ENCODE measurements at places on chromosomes 7 and 10.

DNA sequence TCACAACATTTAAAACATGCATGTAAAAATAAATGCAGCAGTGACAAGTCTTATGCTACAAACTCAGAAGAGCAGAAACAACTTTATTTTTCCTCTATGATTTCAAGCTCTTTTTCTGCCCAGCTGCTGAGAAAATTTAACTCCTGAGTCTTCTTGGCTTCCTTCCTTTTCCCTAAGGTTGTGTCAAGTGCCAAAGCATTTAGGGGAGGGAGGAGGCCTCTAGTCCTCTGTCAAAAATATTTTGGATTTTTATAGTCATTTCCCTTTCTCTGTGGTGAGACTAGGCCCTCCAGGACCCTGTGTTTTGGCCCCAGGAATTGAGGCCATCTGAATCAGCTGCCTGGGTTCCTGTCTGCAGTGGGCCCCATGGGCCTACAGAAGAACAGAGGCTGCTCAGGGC lies 11.0 kb upstream of the PILRB start:
- DNase-seq, result no peak

- no peak for DNase-seq
These were observed 151.3 kb downstream of the HGF start for GRCh38 chr7:81618396-81619014.

GRCh38 chr10:128463991-128464760 lies 338.0 kb upstream of the MKI67 start:
- no peak for DNase-seq

DNA sequence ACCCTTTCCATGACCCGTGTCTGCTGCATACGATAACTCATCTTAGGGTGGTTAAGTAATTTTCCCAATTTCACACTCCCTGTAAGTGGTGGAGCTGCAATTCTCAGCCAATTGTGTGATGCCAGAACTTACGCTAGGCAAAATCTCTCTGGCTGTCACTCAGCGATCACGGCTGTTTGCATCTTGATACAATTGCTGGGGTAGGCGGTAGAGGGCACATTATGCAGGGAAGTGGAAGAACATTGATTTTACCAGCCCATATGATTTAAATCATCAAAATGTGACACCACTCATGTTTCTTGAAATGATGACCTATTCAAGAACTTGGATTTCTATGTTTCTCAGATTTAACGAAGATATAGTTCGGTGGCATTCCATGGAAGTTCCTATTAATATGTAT lies 108.7 kb upstream of the ADARB2 start:
- no peak for DNase-seq

- no peak for DNase-seq
These were observed 77.6 kb downstream of the NRBF2 start for GRCh38 chr10:63210611-63211196.

DNA sequence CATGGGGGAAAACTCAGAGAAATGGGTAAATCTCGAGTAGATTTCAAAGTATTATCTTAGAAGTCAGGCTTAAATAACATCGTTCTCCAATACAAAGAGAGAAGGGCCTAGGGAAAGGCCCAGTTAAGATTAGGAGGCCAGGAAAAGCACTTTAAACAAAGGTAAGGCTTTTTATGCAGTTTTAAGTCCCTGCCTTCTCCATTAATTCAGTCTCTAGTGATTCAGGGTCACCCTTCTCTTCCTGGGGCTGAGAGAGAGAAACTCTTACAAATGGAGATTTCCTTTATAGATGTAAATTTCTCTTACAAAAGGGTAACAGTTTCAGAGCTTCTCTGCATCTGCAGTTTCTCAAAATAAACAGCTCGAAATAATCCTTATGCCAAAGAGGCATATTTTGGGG lies 179.3 kb downstream of the HECW1 start:
- no peak for DNase-seq

DNA sequence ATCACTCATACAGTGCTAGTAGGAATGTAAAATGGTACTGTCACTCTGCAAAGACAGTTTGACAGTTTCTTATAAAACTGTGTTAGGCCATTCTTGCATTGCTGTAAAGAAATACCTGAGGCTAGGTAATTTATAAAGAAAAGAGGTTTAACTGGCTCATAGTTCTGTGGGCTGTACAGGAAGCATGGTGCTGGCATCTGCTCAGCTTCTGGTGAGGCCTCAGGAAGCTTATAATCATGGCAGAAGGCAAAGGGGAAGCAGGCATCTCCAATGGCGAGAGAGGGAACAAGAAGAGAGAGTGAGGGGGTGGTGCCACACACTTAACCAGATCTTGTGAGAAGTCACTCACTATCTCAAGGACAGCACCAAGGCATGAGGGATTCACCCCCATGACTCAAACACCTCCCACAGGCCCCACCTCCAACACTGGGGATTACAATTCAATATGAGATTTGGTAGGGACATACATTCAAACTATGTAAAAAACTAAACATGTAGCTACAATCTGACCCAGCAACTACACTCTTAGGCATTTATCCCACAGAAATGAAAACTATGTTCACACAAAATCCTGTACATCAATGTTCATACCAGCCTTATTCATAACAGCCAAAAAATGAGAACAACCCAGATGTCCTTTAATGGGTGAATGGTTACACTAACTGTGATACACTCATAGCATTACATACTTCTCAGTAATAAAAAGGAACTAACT lies 5.0 kb downstream of the ALDH18A1 start:
- no peak for DNase-seq

DNA sequence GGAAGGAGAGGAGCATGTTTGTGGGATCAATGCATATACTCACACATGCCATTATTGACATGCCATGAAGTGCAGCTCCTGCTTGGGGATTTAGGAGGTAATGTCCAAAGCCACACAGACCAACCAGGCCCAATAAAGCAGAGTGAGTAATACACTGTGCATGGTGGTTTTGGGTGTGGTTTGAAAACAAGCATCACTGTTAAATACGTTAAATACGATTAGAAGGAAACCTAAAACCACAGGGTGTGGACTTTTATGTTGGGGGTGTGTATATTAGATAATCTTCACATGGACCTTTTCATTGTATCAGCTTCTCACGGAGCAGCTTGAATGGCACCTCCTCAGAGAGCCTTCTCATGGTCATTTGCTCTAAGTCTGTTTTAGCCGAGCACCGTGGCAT lies 10.4 kb upstream of the EIF3A start:
- no peak for DNase-seq

DNA sequence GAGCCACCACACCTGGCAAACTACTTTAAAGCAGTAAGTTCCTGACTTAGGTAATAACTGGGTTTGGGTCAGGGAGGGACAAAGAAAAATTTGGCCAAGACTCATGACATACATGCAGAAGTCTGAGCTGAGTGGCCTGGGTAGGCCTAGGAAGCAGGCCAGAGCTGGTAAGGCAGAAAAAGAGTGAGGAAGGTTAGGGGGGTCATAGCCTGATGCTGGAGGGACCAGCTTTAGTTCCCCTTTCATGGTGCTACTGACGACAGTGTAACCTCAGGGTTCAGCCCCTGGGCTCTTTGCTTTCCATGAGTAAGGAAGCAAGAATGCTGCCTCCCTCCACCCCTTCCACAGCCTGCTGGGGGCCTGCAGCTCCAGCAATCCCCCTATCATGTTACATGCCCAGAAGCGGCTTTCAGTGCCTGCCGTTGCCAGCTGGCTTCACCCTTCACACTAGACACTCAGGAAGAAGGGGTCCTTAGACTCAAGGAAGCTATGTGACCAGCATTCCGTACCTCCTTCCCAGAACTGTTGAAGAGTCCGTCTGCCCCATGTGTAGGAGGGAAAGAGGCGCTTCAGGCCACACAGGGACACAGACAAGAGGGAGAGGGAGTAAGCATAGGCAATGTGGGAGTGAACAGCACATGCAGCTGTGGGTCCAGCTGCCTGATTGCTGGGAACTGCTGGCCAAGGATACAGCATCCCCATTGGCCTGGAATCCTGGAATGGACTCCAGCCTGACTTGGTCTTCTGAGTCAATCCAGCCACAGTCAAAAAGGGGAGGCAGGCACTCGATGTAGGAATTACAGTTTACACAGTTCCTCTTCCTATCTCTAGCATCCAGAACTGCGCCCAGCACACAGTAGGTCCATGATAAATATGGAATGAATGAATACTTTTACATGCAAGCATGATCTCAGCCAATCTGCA lies 4.1 kb upstream of the PLAU start:
- DNase-seq, result peak; percentile 52

GRCh38 chr7:151694828-151695580 lies 175.3 kb upstream of the RHEB start:
- peak; percentile 68 for DNase-seq

- DNase-seq, result no peak
These were observed 19.4 kb upstream of the TMEM72 start for GRCh38 chr10:44891721-44892120.

- DNase-seq, result no peak
These were observed 9.1 kb upstream of the PROSER2 start for GRCh38 chr10:11813855-11814567.

Data from thyroid gland (tissue), 4 donors.